ENCODE measurements at places on chromosomes 3 and 15. TPM values are rescaled to one million over a fixed set of nuclear protein-coding genes. Genes with fewer than 3 reads are reported as not detected.

- no peak overlapping the region for H3K4me3 ChIP-seq
- H3K27me3 ChIP-seq, result no peaks in the 10 kb centered on the region
- DNase-seq, result no peak
- no peaks in the 10 kb centered on the region for H3K36me3 ChIP-seq
- no peak overlapping the region for H3K27ac ChIP-seq
Measured at GRCh38 chr3:34956511-34956910, 682.8 kb upstream of the ARPP21 start.

DNA sequence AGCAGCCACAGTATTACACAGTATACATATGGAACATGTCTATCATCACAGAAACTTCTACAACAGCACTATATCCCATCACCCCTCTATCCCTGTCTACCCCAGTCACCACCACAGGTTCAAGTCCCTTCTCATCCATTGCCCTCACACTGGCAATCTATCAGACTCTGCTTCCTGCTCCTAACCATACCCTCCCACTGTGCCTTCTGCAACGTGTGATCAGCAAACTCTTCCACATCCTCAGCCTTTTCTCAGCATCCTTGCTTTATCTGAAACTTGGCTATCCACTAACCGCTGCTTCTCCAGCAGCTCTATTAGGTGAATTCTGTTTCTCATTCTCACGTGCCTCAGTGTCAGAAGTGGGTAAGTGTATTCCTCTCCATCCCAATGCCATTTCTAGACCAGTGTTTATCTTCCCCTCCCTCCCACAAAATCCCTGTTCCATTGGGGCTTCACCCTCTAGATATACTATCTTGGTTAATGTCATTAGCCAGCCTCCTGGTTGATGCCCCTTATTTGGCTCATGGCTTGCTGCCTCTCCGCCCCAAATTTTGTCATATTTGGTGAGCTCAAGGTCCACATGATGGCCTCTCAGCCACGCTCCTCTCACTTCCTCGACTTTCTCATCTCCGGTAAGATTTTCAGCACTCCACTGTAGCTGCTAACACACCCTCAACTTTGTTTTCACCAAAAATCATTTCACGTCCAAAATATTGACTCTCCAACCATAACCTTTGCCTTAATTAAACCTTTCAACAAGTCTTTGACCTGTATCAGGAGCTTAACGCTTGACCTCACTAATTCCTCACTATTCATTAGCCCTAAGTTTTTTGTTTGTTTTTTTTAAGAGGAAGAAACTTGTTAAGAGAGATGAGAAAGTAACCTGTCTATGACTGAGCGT, 69.1 kb downstream of the RBPMS2 start:
- peak overlapping the region; percentile 7 for H3K27ac ChIP-seq
- peaks cover 6% of the 10 kb centered on the region for H3K27me3 ChIP-seq
- peaks cover 21% of the 10 kb centered on the region for H3K4me1 ChIP-seq
- peaks cover 7% of the 10 kb centered on the region for H3K36me3 ChIP-seq

RFTN1 gene
- 41.8 TPM for total RNA-seq

CGNL1 gene
- 238 TPM for total RNA-seq

TMIE gene
- 0.23 TPM for total RNA-seq

Data from endothelial cell (in vitro differentiated cells).